ENCODE measurements at places on chromosomes 7 and 10. TPM values are rescaled to one million over a fixed set of nuclear protein-coding genes. Genes with fewer than 3 reads are reported as not detected.

LRGUK gene
- total RNA-seq = not detected

PLEKHS1 gene
- total RNA-seq = not detected

PLPP4 gene
- 0.89 TPM for total RNA-seq

MUC3A gene
- total RNA-seq = not detected

EFCAB10 gene
- not detected for total RNA-seq

NKX1-2 gene
- total RNA-seq = not detected

WDFY4 gene
- not detected for total RNA-seq

DLX6 gene
- not detected for total RNA-seq

SLC12A9 gene
- total RNA-seq = 25.7 TPM

HOXA11 gene
- total RNA-seq = 28.4 TPM

PRKAR2B gene
- 10.1 TPM for total RNA-seq

BMS1 gene
- 13.0 TPM for total RNA-seq

C10orf67 gene
- 0.53 TPM for total RNA-seq

TRRAP gene
- total RNA-seq = 14.4 TPM

C7orf33 gene
- total RNA-seq = not detected

HOGA1 gene
- total RNA-seq = under 0.01 TPM

HOXA4 gene
- total RNA-seq = not detected

DENND2A gene
- 3.4 TPM for total RNA-seq
